ENCODE measurements at places on chromosomes 13 and 19. TPM values are rescaled to one million over a fixed set of nuclear protein-coding genes. Genes with fewer than 3 reads are reported as not detected.

The CNN1 gene
- not detected for total RNA-seq

The FUT2 gene
- total RNA-seq: not detected

GRCh38 chr13:50226515-50227155, 211.4 kb downstream of the KCNRG start:
- DNase-seq: no peak

DNA sequence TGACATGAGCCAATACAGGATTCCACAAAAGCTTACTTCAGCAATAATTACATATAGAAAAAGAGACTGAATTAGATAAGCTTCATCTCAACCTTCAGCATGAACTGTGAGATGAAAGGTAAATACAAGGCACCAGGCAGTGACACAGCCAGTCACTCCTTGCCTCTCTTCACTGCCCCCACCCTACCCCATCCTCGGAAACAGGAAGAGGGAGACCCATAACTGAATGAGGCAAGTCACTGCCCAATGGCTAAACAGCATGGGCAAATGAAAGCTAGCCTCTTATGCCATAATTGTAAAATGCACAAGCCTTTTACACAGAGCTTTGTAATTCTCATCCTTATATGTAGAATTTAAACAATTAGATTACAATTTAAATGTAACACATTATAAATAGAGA, 1.7 kb downstream of the ZNF160 start:
- peak; percentile 66 for DNase-seq

DNA sequence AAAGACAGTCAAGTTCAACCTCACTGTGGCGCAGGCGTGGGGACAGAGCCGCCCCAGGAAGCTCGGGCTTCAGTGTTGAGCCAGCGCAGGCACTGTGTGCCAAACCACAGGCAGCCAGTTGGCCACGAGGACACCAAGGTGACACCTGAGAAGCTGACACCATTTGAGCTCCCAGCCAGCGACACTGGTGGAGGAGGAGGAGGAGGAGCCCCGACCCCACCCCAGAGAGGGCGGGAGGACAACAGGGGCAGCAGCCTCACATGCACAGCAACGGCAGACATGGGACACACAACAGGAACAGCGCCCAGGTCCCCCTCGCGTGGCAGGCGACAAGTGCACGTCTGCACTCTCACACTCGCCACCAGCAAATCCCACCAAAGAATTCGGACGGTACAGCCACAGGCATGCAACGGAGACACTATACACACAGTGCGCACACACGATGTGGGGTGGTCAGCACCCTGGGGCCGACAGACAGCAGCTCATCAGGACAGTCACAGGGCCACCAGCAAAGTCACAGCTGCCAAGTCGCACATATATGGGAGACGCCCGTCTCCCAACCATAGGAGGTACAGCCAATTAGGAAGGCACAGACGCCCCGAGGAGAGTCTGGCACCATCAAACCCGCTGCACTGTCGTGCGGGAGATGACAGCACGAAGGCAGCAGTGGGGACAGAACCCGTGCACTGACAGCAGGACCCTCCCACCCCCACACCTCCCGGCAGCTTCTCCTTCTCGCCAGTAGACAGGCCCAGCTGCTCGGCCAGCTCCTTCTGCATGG, 3.4 kb downstream of the EIF3G start:
- peak; percentile 28 for DNase-seq

DNA sequence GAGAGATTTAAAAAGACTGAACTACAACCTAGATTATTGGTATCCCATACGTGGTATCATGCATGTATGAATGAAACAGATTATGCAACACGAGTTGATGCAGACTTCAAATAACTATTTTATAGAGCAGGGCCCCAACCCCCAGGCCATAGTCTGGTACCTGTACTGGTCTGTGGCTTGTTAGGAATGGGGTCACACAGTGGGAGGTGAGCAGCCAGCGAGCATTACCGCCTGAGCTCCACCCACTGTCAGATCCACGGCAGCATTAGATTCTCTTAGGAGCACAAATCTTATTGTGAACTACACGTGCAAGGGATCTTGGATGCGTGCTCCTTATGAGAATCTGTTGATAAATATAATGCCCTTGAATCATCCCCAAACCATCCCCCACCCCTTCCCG, 320.2 kb downstream of the TBC1D4 start:
- DNase-seq: no peak

DNA sequence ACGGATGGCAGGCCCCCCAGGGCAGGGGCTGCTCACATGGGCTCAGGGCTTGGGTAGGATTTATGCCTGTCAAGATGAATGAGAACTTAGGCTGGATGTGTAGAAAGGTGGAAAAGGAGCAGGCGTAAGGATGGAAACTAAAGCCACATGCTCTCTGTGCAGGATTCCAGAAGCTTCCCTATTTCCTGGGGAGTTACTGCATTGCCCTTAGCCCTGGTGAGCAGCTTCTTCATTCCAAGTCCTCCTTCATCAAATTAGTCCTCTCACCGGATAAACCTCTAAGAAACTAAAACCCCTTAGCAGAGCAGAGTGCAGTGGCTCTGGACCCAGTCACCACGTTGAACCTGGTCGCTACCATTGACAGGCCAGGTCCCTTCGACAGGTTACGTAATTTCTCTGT, 7.4 kb downstream of the ATP12A start:
- no peak for DNase-seq

DNA sequence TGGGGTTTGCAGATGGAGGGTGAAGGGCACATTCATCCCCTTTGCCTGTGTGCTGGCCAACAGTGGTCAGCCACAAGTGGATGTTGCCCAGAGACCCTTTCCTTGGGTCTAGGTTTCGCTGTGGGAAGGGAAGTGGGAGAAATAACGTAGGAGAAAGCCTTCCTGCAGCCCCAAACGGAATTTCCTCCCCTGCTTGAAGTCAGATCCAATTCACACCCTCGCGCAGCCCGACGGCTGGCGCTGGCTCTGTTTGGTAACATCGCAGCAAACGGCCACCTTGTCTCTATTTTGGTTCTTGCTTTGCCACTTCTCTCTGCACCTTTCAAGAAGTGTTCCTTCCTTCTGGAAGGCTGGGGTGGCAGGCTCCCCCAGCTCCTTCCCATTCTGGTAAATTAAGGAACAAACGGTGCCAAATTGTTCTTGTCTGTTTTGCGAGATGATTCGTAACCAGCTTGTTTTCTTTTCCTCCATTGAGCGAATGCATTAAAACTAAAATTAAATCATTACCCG, 45.4 kb downstream of the CHST8 start:
- DNase-seq: no peak

- no peak for DNase-seq
These were observed 19.8 kb downstream of the UQCRFS1 start for GRCh38 chr19:29193155-29193554.

DNA sequence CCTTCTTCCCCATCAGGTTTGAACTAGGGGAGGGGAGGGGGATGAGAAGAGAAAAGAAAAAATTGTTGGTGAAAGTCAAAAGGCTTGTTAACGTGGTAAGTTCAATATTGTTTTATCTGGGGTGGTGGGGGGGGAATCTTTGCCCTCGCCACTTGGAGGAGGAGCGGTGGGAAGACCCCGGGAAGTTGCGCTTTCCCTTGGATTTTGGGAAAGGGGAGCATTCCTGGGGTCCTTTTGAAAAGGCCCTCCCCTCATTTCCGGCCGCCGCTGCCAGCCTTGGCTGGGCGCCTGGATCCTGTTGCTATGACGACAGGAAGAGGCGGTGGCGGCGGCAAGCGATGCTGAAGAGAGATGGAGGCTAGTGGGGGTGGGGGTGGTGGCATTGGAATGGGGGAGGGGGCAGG, 4.6 kb upstream of the CACNG8 start:
- no peak for DNase-seq
